Inflammatory macrophage treated with lipopolysaccharide for 4 hours (primary cell): ENCODE measurements at places on chromosomes 12 and 14.

DNA sequence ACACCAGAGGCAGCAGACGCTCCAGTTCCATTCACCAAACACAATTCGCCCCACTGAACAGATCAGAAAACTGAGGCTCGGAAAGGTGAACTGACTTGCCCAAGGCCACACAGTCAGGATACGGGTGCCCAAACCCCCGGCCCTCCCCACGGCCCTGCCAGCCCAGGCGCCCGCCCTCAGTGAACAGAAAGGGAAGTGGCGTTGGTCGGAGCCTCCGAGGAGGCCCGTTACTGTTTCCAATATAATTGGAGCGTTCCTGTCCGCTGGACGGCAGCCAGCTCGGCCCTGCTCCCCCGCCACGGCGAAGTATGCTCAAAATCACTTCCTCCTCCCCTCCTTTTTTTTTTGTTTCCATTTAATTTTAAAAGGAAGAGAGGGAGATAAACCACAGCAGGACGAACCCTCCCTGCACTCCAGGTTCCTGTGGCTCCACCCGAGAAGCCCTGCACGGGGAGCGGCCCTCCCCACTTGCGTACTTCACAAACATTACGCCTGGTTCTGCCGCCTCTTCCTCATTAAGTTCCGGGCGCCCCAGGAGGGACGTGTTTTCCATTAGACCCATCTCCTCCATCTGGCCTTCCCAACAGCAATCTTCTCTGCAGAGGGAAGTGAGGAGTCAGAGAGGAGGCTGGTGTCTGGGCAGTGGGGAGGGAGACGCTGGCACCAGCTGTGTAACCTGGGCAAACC is 61.1 kb downstream of the NCOR2 start:
- DNase-seq = peak; percentile 66

DNA sequence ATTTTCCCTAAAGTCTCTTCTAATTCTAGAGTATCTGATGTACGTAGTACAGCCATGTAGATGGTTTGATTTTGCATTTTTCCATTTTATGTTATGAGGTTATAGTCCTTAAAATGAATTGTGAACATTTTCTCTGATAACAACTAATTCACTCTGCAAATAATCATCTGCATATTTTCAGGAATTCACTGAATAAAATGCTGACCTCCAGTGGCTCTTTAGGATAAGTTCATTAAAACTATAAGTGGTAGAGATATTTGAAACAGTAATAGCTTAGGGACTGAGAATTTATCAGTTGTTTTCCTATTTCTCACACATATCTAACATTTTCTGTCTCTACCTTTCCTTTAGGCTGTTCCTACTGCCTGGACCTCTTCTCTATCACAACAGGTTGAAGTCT is 4.4 kb downstream of the MSRB3 start:
- DNase-seq = no peak

DNA sequence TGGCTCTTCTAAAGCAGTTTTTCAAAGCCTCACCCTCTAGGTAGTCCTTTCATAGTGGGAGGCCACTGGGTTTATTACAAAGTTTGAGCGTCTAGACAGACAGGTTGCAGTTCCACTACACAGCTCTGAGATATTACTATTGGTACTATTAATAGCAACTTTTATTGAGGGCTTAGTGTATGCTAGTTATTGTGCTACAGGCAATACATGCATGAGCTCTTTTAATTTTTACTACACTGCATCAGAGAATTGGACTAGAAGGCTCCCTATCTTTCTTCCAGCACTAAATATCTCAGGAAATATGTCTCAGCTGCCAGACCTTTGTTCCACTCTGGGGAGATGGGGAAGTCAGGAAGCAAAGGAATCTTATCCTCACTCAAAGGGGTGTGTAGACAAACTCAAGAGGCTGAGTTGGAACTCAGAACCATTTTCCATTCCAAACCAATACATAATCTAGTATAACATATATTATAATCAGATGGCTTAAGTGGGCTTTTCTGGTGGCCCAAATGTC is 161.8 kb upstream of the SLC38A2 start:
- no peak for DNase-seq

- no peak for DNase-seq
Measured at GRCh38 chr12:15682826-15683225, 106.4 kb downstream of the EPS8 start.

DNA sequence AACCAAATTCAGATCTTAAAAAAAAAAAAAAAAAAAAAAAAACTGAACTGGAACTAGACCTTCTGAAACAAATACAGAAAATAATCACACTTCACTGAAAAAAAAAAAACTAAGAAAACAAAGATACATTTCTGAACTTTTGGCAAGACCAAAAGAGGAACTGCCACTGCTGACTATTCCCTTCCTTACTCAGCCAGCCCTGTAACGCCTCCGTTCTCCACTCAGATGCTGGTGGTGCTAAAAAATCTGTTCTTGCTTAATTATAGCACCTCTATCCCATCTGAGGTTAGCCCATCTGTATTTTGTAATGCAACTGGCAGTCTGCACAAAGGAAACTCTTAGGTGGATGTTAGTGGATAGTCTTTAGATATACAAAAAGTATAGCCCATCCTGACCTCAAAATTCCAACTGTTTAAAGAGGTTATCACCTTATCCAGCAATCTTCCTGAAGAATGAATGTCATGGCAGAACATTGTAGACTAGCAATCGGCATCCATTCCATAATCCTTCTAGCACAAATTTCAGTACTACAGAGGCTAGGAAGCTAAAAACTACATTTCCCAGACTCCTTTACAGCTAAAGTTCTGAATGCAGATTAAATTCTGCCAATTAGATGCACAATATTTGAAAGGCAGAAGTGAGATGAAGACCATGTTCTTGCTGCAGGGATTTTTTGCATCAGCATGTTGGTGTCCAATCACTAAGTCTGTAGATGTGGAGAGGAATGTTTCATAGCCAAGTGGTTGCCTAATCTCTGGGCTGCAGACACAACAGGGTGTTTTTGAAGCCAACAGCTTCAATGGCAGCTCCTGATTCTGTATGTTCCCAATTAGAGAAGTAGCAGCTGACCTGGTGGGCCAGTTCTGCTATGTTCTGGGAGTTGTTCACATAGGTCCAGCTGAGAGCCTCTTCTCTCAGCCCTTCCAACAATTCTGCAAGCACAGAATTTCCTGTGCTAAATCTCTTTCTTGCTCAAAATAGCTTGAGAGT is 5.7 kb downstream of the MAP3K9 start:
- peak; percentile 87 for DNase-seq

DNA sequence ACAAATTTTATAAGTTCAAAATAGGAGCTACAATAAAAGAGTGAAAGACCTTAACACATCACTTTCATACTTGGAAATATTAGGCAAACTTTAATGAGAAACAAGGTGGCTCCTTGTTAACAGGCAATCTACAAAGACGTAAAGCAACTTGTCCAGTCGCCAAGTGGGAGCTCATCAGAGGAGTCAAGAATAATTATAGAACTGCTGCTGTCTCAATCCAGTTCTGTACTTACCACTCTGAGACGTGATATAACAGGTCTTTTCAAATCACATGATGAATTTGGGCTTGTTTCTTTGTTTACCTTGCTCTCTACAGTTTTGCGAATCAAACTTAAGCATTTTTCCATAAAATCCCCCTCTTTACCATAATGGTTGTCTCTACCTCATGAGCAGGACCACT is 3.6 kb downstream of the YBX3 start:
- DNase-seq = no peak

GRCh38 chr14:85537526-85537925 is 7.6 kb downstream of the FLRT2 start:
- DNase-seq = no peak

DNA sequence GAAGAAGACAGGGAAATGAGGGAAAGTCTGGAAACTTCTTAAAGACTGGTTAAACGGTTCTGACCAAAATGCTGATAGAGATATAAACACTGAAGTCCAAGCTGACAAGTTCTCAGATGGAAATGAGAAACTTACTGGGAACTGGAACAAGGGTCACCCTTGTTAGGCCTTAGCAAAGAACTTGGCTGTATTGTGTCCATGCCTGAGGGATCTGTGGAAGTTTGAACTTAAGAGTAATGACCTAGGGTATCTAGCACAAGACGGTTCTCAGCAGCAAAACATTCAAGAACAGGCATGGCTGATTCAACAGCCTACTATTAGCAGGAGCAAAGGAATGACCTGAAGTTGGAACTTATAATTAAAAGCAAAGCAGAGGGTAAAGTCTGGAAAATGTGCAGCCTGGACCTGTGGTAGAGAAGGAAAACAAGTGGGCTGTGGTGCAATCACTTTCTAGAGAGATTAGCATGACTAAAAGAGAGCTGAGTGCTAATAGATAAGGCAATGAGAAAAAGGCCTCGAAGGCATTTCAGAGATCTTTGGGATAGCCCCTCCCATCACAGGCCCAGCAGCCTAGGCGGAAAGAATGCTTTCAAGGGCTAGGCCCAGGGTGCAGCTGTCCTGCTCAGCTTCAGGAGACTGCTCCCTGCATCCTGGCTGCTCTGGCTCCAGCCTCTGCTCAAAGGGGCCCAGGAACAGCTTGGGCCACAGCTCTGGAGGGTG is 60.3 kb downstream of the ATP2B1 start:
- no peak for DNase-seq

DNA sequence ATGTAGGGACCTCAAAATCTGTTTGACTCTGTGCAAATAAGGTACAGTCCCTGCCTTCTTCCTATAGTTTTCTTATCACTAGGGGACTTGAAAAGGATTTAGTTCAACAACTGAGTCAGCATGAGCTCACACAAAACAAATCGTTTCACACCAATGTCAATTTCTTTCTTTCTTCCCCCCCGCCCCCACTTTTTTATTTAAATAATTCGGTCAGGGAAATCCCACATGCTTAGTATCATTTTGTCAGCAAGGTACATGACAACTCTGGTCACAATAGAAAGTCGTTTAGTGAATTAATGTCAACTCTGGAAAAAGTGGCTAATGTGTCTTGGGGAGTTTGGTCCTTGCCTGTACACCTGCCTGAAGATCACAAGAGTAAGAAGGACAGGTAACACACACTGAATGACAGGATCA is 232.2 kb upstream of the PLEKHG7 start:
- DNase-seq = no peak

- no peak for DNase-seq
Measured at GRCh38 chr14:25908277-25909044, 689.4 kb downstream of the NOVA1 start.

DNA sequence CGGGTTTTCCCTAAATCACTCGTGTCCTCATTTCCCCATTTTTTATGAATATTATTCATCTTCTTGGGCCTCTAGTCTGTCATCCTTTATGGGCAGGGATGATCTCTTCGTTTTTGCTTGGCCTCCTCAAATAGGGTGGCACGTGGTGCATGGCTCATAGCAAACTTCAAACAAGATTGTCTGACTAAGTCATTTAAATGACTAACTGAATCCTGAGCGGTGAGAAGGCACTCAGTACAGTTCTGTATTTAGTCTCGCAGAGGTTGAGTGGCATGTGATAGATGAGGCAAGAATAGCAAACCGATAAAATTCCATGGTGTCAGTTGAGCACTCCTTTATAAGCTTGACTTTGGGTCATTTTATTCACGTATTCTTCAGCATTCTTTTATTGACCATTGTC is 5.7 kb upstream of the JDP2 start:
- peak; percentile 86 for DNase-seq

GRCh38 chr14:22887990-22888378 is 5.0 kb downstream of the REM2 start:
- DNase-seq = no peak

- no peak for DNase-seq
Measured at GRCh38 chr14:36052681-36053080, 123.8 kb downstream of the PTCSC3 start.

DNA sequence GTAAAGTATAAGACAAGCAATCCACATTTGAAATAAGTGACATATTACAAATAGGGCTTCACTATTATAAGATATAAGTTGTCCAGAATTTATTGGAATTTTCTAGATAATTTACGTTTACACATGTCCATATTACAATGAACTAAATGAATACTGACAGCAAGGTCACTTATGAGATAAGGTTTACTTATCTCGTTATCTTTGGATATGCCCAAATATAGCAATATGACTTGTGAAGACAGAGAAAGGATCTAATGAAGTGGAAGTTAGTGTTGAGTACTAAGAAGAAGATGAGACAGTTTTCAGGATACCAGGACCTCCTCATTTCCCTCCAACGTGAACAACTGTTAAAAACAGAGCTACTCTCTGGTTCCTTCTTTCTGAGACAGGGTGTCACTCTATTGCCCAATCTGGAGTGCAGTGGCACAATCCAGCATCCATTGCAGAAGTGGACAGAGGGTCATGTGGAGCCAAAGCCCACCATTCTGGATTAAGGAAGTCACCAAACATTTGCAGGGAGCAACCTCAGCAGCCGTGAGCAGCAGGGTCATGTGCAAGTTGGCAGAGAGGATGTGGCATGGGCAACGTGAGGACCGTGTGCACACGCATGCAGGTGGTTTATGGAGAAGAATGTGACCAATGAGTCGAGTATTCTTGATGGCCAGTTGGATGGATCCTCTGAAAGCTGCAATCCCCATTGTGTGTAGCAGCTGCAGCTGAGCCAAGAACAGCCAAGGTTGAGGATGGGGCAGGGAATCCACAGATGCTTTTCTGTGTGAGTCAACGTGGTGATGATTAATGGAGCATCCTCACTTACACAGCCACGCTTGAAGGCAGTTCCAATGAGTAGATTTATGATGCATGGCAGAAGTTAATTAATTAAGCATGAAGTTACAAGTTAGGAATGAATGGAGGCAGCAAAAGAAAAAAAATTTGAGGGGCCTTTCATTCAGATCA is 111.0 kb downstream of the BICD1 start:
- peak; percentile 81 for DNase-seq

DNA sequence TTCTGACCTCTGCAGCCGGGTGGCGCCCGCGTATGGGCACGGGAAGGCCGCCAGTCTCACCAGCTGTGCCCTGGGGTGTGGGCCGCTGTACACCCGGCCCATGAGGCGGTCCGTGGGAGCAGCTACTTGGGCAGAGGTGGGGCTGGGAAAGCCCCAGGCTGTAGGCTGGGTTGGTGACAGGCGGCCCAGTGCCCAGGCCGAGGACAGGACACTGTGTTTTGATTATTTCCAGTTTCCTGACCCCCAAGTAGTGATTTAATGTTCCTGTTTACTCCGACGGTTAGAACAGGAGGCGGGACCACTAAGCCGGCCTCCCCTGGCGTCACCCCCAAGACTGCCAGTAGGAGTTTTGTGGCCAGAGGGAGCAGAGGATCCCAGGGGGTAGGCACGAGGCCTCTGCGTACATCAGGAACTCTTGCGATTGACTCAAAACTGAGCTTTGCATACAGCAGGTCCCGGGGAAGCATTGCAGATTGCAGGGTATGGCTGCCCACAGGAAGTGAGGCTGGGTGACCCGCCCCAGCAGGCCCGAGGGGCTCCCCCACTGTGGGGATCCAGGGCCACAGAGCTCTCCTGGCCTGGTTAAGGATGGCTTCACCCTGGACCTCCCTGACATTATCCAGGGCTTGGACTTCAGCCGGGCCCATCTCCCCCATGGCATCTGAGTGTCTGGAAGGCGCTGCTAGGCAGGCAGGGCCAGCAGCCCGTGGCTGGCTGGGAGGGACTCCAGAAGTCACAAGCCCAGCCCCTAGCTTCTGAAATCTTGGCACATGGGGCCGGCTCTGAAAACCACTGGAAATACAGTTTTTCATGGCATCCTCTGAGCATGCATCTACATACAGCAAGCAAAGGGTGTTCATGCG is 42.5 kb upstream of the DIO3 start:
- no peak for DNase-seq

GRCh38 chr14:89212386-89213235 is 204.4 kb downstream of the FOXN3 start:
- DNase-seq = no peak

- DNase-seq = peak; percentile 68
Measured at GRCh38 chr14:102215576-102216250, 76.0 kb downstream of the WDR20 start.
